ENCODE measurements at places on chromosomes 11 and 22.

GRCh38 chr22:26170795-26171580, 1.7 kb downstream of the SEZ6L start:
- no peak for DNase-seq

DNA sequence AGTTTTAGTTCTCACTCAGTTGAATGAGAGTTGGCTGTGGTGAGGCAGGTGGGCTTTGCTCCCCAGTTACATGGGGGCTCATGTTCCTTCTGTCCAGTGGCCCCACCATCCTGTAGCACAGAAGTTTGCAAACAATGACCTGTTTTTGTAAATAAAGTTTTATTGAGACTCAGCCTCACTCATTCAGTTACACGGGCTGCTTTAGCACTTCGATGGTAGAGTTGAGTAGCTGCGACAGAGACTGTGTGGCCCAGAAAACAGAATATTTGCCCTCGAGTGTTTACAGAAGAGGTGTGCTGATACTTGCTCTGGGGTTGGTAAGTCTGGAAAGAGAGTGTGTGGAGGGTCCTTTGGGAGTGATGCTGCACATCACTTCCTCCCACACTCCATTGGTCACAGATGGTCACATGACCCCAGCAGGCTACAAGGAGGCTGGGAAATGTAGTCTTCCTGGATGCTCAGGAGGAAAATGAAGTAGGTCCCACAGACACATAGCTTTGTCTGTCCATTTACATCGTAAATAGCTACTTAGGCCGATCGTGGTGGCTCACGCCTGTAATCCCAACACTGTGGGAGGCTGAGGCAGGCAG, 34.6 kb downstream of the IFT27 start:
- no peak for DNase-seq

DNA sequence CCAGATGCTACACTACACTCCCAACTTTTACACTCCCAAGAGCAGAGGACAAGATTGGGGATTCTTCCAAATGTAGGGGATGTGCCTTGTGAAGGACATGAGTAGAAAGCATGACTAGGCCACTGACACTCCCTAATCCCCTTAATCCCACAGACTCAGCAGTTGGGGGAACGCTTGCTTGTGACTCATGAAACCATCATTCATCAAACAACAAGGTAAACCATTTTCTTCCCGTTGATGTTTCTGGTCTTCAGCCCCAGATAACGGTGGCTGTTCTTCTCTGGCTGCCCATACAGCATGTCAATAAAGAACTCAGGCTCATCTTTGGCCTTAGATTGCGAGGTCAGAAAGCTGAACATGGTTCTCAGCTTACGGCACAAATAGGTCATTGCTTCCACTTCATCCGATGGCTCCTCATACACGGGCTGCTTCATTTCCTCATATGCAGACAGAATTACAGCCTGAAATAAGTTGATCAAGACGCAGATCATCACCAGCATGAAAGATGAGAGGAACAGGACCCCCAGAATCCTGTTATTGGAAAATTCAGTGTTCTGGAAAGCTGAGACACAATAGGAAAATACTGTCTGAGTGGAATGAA, 6.4 kb upstream of the CDPF1 start:
- DNase-seq: no peak

GRCh38 chr22:49404576-49405241, 423.0 kb downstream of the BRD1 start:
- DNase-seq: no peak

DNA sequence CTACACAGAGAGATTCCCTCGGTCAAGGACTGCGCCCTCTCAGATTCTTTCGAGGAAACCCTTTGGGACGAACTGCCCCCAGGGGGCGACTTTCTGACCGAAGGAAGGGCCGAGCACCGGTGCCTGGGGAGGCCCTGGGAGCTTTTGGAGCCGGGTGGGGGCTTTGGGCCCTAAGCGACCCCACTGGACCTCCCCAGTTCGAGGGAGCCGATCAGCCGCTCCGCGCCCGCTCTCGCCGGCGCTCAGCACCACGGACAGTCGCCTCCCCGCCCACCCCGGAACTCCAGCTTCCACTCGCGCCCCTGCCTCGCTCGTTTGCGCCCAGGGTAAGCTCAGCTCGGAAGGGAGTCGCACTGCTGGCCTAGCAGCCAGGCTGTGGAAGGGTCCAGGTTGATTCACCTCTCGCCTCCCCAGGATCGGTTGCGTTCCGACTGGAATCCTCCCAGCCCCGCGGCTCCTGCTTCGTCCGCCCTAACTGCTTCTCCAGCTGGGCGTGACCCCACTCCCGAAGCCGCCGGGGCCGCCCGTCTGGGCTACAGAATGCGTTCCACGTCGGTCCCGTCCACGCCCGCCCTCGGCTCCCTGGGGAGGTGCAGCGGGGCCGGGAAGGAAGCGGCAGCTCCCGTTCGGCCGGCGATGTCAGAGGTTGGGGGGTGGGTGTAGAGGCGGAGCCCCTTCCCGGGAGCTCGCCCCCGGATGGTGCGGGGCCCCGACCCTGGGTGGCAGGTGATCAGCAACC, 428 bp downstream of the SCN3B start:
- no peak for DNase-seq

DNA sequence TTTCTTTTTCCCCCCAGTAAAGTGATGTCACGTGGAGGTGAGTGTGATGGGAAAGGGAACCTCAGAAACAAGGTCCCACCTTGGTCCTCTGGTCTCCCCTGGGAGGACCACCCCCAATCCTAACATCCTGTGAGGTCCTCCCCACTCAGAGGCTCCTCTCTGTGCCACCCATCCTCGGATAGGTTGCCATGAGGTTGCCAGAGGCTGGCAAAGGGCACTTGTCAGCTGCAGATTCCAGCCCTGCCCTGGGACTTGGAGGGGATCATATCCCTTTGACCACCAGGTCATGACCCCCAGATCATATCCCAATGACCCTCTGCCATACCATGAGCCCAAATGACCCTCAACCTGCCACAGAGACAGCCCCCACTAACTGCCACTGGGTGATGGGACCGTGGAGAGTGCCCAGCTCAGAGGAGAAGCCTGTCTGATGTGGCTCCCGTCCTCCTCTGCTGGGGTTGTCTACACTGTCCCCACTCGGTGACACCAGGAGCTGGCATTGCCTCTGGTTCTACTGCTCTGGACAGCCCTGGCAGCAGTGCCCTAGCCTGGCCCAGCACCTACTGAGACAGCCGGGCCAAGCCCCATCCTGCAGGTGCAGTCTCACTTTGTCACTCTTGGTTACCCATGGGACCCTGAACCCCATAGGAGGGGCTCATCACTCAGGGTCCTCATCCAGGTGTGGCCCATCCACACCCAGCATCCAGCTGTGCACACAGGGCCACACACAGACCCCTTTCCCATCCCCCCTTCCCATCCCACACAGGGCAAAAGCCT, 90.2 kb upstream of the KCNQ1OT1 start:
- no peak for DNase-seq

DNA sequence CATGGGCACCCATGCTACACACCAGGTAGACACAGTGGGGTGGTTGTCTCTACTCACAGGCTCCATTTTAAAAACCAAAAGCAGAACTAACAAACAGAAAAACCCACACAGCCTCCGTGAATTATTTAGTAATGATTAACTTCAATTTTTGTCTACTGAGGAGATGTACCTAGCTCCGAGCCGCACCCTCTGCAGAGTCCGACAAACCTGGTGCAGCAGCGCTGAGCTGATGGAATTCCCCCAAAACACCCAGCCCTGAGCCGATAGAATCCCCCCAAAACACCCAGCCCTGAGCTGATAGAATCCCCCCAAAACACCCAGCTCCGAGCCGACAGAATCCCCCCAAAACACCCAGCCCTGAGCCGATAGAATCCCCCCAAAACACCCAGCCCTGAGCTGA, 927.0 kb downstream of the BRD1 start:
- DNase-seq: no peak

DNA sequence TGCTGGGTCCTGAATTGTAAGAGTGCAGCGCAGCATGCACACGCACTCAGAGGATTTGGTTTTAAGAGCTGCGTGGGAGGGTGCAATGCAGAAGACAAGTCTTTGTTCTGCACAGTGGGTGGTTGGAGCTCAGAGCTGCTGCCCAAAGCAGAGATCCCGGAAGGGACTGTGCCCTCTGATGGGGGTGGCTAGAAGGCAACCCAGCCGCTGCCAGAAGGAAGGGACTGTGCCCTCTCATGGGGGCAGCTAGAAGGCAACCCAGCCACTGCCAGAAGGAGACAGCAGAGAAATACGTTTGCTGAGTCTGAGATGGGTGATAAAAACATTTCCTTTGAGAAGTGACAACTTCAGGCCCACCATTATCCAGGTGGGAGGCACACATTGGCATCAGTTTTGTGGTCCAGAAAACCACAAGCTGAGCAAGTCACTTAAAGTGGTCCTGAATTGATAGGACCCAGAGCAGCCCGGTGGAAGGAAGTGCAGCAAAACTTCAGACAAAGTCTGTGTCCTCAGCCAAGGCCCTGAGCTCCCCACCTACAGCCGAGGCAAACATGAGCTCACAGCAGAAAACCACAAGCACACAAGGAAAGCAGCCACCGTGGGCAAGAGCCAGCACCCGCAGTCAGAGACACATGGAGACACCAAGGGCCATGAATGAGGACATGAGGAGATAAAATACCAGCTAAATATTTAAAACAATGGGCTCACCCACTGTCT, 4.3 kb downstream of the KRTAP5-6 start:
- DNase-seq: no peak

- DNase-seq: no peak
Observed at GRCh38 chr22:22380098-22381030, 128.2 kb downstream of the ZNF280B start.

DNA sequence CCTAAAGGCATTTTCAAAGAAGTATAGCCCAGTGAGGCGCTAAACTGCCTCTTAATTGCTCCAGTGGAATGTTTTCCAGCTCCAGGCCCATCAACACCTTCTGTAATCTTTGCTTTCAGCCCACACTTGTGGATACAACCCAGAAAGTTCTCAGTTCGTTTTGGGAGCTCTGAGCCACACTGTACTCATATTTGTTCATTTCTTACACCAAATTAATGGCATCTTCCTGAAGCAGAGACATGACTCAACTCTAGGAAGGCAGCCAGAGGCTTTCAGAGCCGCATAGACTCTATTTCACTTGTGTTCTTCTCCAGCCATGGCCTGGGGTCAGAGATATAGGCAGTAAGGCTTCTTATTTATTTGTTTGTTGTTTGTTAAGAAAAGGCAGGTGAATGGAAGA, 175.5 kb upstream of the NCAM1 start:
- no peak for DNase-seq

DNA sequence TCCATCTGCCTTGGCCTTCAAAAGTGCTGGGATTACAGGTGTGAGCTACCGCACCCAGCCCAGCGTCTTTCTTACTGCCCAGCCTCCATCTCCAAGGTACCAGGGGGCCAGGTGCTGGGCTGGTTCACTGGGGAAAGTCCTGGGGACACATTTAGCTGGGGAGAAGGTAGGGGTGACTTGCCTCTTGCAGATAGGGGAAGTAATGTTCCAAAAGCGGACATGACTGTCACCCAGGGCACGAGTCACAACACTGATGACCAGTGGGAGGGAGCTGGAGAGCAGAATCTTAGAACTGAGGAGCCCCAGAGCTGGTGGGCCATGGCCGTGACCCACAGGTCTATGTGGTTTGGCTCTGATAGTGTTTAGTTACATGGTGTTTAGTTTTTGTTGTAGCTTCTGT, 2.4 kb upstream of the SLC15A3 start:
- no peak for DNase-seq

DNA sequence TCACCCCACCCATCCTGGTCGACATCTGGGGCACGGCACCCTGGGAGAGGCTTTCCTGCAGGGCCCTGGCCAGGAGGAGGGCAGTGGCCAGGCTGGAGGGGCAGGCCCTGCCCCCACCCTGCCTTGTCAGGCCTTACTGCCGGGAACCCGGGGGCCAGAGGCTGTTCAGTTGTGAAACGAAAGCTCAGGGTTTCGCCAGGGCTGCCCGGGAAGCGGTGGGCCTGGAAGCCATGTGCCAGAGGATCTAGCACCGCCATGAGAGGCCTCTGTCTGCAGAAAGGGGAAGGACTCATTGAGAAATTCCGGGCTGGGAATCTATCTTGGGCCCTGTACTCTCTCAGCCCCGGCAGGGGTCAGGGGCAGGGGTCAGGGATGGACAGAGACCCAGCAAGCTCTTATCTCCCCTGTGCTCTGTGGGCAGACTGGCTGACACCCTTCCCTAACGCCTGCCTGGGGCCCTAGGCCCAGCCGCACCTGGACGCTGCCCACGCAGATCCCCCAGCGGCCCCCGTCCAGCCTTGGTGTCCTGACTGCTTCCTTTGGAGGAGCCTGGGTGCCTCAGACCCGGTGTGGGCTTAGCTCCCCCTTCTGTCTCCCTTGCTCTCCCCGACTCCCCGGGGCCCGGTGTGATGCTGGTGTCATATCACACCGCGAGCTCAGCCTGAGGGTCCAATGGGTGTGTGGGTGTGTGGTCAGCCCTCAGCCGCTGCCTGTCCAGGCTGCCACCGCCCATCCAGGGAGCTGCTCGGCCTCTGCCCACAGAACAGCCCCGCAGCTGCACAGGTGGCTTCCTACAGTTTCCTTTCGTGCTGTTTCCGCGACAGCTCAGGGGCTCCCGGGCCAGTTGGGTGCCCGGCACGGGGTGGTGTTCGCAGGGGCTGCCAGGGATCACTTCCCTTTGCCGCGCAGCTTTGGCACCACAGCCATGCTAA, 6.5 kb downstream of the PIM3 start:
- no peak for DNase-seq

DNA sequence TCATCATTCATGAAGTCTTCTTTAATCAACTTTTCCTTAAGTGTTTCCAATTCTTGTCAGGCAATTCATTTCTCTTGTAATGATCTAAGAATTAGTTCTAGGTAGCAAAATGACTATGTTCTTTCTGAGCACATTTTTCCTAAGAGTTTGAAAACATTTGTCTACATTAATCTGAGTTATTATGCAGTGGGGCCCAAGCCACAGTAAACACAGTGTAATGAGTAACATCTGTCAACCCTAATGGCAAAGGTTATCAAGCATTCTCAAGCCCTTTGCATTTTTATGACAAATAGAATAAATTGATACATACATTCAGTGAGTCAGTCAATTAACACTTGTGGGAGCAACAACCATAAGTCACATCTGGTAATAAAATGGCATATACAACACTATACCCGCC, 106.7 kb upstream of the ZC3H12C start:
- no peak for DNase-seq

GRCh38 chr11:34201129-34201528, 95.7 kb downstream of the NAT10 start:
- no peak for DNase-seq

DNA sequence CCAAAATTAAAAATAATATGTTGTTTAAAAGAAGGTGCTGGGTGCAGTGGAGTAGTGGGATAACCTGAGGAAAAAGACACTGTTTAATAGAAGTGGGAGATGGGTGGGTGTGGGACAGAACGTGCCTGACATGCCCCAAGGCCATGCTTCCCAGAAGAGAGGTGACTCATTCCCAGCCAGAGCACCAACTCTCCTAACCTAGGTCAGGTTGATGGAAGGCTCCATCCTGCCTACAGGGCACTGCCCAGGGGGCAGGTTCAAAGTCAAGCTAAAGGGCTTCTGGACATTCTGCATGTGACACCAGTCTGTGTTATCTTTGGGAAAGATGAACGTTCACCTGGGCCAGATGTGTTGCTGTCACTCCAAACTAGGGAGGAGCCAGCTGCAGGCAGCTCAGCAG, 453.1 kb downstream of the SOX6 start:
- no peak for DNase-seq

- DNase-seq: no peak
Observed at GRCh38 chr22:17063411-17064106, 21.2 kb upstream of the IL17RA start.

- no peak for DNase-seq
Observed at GRCh38 chr11:77201370-77201769, 73.3 kb downstream of the MYO7A start.
